Right ventricle myocardium inferior (tissue), 1 donor: ENCODE measurements at places on chromosomes 1 and 21.

GRCh38 chr1:87108228-87108627 is 193.8 kb downstream of the HS2ST1 start:
- no peak for DNase-seq

DNA sequence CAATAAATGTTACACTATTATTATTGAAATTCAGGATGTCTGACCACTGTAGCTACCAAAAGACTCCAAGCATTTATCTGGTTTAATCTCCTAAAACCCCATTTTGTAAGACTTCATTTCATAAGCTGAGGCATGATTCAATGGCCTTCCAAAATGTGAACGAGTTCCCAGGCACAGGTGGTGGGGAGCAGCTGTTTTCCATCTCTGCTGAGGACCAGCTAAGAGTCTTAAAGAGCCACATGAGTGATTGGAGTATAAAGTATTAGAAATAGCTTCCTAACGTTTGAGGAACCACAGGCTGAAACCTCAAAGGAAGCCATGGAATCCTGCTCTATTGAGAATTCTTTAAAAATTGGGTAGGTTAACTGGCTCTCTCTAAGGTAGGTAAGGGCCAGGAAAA is 44.9 kb downstream of the SEC16B start:
- DNase-seq: no peak

- no peak for DNase-seq
Observed at GRCh38 chr1:54650417-54650816, 8.8 kb downstream of the MROH7 start.

GRCh38 chr1:220067269-220068204 is 21.2 kb upstream of the EPRS1 start:
- DNase-seq: no peak

GRCh38 chr1:203316626-203317093 is 11.3 kb downstream of the BTG2 start:
- no peak for DNase-seq

DNA sequence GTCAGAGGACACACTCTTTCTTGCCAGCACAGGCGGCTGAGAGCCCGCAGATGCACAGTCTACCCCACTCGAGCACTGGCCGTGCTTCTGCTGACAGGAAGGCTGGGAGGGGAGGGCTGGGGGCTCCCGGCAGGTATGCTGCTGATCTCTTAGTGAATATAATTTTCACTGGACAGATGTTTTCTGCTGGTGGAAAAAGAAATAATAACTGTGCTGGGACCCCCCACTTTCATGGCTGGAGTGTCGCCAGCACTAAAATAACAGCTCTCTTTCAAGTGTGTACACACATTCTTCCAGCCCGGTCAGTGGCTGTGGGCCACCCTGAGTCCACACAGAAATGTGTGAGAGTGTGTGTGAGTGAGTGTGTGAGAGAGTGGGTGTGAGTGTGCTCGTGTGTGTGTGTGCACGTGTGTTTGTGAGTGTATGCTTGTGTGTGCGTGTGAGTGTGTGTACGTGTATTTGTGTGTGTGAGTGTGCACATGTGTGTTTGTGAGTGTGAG is 167.7 kb upstream of the USP24 start:
- no peak for DNase-seq

DNA sequence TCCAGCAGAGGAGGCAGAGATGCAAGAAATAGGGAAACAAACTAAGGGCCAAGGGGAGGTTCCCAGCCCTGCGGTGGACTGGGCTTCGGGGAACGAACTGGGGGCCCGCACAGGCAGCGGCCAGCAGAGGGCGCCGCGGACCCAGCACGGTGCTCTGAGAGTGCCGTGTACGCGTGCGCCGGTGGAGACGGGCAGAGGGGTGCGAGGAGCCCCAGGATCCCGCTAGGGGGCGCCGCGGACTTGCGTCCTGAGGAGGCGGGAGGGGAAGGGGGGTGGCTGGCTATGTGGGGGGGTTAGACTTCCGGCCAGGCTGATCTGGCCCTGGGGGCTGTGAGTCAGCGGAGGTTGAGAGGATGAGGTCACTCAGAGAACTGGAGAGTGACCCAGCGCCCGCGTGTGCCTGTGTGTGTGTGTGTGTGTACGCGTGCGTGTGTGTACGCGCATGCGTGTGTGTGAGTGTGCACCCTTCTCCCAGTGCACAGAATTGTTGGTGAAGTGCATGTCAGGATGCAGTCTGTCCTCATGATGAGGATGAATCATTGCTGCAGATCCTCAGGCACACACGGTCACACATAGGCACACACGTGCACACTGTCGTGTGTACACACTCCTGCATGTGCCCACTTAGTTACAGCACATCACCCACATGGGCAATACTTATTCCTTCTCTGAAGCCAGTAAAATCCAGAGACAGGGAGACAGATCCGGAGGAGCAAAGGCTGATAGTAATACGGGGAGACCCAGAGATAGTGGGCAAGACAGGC is 17.0 kb downstream of the NES start:
- DNase-seq: peak; percentile 97

DNA sequence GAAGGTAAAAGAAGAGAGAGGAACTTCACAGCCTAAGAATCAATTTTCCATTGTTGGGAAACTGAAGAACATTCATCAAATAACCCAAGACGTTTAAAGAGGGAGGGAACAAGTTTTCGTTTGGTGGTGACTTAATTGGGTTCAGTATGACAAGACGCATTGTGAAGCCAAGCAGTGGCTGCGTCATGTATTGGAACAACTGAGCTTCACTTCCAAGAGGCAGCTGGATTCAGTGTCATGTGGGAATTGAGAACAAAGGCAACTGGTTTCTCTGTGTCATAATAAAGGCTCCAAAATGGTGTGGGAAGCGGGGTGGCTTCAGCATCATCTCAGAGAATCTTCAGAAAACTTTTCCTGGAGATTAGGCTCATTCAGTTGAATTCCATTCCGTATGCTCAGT is 29.8 kb upstream of the RC3H1 start:
- no peak for DNase-seq

DNA sequence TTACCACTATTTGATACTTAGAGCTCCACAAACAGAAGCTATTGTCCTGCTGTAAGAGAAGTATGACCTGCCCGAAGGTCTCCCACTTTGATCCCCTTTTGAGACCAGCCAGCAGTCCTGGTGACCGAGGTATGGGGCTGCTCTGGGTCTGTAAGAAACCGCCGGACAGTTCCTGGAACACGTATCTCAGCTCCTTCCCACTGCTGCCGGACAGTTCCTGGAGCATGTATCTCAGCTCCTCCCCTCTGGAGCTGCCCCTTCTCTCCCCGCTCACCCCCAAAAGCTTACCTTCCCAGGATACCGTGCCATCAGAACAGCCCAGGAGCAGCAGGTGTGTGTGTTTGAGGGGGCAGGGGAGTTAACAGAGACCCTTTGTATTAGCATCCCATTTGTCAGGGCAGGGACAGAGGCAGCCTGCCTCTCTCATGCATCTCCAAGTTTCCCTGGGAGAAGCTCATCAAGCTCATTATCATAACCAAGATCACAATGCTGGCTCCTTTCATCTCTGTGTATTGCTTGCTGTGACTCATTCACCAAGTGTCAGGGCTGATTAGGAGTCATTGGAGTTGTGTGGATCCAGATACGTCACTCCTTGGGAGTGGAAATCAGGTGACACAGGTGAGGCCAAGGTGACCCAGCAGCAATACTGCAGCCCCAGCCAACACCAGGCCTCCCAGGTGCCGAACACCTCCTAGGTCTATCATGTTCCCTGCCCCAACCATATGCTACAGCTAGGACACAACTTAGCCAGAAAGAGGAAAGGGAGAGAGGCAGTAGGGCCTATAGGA is 25.3 kb downstream of the OPTC start:
- DNase-seq: no peak

DNA sequence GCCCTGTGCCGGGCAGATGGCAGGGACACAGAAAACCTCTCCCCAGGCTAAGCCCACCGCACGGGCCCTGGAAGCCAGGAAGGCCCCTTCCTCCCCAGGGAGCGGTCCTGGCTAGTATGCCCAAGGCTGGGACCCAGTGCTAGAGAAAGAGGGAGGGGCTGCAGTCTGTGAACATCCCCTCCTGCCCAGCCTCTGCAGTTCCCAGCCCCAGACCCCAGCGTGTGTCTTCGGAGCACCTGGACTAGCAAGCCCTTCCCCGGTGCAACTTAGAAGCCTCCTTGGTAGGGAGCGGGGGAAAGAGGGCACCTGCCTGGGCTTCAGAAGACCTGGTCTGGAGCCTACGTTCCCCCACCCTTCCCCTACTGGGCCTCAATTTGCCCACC is 2.1 kb downstream of the PLEKHG5 start:
- DNase-seq: no peak

- no peak for DNase-seq
Observed at GRCh38 chr1:68544651-68545050, 47.8 kb upstream of the DEPDC1 start.

DNA sequence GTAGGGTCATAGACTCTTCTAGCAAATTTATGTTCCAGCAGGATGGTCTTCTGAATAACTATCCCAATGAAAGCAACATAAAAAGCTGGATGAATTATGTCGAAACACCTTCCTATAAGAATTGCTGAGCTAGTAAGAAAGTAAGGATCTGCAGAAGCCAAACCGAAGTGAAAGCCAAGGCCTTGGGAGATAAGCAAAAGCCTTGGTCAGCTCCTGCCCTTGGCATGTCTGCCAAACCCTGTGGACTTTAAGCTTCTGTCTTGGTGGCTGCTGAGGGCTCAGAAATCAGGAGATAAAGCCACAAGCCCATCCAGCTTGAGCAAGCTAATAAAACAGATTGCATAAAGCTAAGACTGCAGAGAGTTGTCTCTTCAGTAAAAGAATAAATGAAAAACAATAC is 81.2 kb upstream of the KCND3 start:
- DNase-seq: no peak

DNA sequence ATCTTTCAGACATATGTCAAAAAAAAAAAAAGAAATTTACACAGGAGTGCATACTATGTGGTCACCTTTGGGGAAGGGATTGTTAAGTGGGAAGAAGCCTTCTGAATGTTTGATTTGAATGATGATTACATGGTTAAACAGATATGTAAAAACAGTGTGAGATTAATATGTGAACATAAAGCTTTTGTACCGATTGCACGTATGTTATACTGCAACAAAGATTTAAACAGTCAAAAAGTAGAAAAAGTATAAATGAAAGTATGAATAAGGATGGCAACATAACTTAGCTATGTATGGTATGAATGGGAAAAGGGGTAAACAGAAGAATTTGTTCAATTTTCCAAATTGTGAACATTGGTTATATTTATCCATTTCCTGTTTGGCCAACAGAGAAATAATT is 10.0 kb upstream of the PLPP3 start:
- no peak for DNase-seq

DNA sequence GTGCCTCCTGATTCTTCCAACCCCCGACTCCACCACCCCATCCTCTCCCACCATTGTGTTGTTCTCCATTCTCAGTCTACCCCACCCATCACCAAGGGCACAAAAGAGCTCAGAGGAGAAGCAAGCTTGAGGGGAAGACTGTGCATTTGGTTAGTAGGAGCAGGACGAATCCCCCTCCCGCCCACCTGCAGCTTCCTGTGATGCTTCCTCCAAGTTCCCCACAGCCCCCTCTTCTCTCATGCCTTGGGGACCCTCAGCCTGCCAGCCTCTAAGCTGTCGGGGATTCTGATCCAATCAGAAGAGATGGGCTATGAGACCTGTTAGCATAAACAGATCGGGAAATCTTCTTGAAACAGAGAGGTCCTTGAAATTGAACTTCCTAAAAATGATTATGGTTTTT is 22.2 kb upstream of the CAPZB start:
- no peak for DNase-seq

GRCh38 chr1:201356236-201356635 is 21.2 kb downstream of the TNNT2 start:
- DNase-seq: no peak

DNA sequence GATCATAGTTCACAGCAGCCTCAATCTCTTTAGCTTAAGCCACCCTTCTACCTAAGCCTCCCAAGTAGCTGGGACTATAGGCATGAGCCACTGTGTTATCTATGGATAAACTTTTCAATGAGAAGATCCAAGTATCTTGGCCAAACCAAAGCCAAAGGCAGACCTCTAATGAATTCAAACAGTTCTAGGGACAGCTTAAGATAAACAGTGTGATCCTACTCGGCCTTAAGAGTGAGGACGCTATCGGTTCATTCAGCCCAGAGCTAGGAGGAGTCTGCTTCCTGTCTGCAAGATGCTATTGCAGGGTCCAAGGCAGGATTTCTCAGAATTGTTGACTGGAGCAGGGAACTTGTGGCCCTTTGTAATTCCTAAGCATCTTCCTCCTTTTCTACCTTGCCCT is 368.7 kb downstream of the ST6GALNAC3 start:
- no peak for DNase-seq

- DNase-seq: peak; percentile 48
Observed at GRCh38 chr21:42862774-42863503, 16.4 kb downstream of the WDR4 start.

DNA sequence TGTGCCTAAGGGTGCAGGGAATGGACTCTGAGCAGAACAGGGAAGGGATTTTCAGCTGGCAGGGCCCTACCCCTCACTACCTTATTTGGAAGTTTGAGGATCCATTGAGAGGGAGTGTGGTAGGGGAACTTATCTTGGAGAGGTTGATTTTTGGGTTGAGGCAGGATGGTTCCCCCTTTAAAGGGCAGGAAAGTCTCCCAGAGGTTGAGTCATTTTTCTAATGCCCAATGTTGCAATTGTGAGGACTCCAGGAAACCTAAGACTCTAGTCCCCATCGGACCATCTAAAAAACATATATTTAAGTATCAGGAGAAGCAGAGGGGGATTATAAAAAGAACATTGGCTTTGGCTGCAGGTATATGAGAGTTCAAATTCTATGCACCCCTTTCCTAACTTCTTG is 47.3 kb downstream of the SAMD13 start:
- no peak for DNase-seq

GRCh38 chr21:34838956-34839820 is 170.4 kb downstream of the CLIC6 start:
- no peak for DNase-seq

DNA sequence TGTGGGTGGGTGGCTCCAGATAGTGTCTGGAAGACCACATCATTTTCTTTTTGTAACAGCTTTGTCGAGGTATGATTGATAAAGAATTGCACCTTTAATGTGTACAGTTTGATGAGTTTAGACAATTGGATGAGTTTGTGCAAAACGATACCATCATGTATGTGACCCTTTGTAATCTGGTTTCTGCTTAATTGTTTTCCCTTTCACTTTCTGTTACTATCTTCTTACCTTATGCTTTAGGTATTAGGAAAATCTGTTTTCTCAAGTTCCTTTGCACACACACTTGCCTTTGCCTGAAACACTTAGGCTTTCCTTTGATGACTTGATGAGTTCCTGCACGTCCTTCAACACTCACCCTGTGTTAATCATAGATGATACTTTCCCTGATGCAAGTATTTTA is 6.8 kb downstream of the OR10Z1 start:
- no peak for DNase-seq

DNA sequence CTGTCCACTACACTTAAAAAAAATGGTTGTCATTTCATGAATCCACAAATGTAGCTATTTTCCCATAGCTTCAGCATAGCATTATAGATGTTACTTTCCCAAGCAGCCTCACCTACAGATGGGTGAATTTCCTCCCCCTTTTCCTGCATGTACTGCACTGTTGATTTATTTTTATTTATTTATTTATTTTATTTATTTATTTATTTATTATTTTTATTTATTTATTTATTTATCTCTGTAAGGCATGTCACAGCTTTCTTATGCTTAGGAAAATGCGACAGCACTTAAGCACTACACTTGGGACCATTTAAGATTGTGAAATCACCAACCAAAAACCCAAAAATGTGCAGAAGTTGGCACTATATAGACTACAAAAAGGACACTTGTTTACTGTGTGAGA is 4.9 kb downstream of the CD1A start:
- no peak for DNase-seq
